HT-29 (cell line): ENCODE measurements at places on chromosomes 5 and 9. TPM values are rescaled to one million over a fixed set of nuclear protein-coding genes. Genes with fewer than 3 reads are reported as not detected.

GRCh38 chr9:4517274-4517673 is 27.0 kb downstream of the SLC1A1 start:
- DNase-seq = no peak

DNA sequence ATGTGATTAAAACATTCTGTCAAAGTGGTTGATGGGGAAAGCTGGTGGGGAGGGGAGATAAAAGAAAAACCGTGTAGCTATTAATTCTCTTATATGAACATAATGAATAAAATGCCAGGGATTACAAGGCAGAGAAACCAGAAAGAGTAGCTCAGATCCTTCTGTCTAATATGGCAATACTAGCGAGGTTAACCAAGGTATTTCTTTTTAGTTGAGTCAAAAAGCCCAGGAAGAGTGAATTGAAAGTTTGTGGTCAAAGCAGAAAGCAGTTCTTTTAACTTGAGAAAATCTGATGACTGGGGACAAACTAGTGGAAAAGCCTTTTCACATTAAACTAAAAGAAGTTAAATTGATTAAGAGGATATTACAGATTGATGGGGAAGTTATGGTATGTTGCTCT is 76.0 kb downstream of the ERBIN start:
- DNase-seq = no peak

Gene RHOBTB3
- 69.3 and 72.5 TPM in 2 replicates for total RNA-seq

Gene MAPK9
- total RNA-seq = 22.3 and 24.0 TPM in 2 replicates

Gene DENND1A
- total RNA-seq = 17.9 and 18.8 TPM in 2 replicates

Gene DOCK8
- not detected in 2 replicates for total RNA-seq

Gene TTC39B
- total RNA-seq = 3.7 and 3.9 TPM in 2 replicates

Gene INSL4
- total RNA-seq = 0.20 TPM in 1 of 2 replicates, not detected in the other

Gene LCNL1
- not detected in 2 replicates for total RNA-seq
